Left renal cortex interstitium (tissue), 4 donors: ENCODE measurements at places on chromosomes 7 and 10.

DNA sequence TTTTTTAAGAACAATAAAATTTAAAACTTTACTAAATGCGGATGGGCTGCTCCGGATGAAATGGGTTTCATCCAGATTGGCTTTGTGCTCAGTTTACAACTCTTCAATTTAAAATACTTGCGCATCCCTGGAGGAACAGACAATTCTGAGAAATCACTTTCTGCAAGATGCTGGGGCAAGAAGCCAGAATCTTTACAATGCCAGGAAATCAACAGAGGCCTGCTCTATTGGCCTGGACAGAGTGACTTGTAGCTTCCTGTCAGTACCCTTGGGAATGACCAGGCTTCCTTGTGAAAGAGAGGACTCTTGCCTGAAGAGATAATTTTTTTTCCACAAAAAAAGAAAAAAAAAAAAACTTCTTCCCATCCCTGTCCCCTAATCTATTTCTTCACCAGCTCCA is 3.9 kb upstream of the FAM13C start:
- no peak for DNase-seq

GRCh38 chr10:91198781-91199180 is 21.7 kb upstream of the PCGF5 start:
- no peak for DNase-seq

DNA sequence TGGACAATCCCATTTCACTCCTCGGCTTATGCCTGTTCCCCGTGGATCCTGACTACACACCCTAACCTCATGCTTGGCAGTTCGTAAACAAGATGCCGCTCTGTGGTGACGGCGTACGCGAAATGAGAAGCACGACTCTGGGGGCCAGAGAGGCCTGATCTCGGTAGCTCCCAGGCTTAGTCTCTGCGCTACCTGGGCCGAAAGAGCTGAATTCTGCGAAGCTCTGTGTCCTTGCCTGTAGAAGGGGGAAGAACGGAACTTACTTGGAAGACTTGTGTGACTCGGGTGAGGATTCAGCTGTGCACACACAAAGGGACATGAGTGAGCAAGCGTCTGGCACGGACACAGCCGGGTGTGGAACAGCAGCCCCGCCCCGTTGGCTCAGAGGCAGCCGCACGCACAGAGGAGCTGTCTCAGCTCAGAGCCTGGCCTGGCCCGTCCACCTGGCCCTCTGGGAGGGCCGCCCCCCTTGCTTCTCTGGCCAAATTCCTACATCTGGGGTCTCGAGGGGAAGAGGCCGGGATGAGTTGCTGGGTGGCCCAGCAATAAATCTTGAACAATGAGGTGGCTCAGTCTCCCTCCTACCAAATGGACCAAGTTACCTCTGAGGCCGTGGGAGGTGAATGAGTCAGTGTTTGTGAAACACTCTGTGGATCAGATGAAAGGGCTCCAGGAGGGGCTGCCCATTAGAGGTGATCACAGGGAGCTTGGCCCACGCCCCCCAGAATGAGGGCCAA is 83.8 kb downstream of the PDGFA start:
- no peak for DNase-seq

DNA sequence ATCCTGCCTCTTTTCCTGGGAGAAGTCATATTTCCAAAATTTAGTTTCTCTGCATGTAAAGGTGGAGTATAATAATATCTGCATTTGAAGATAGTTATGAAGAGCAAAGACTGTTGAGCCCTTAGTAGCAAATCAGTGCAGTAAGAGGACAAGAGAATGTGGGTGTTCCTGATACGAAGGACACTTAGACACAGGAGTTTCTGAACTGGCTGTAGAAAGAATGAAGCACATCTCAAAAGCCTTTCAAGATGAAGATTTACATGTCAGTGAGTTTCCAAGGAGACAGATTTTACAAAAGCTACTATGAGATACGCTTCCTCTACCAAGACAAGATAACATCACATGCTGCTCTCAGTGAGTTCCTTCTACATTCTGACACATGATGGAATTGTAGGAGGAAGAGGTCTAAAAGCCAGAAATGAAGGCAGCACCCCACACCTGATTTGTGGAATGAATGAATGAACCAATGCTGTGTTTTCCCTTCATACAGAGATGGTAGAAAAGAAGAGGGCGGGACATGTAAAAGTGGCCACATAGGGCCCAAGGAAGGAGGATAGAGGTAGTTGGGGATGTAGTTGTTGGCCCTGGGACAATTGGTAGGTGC is 173.6 kb upstream of the PDE1C start:
- DNase-seq: no peak

DNA sequence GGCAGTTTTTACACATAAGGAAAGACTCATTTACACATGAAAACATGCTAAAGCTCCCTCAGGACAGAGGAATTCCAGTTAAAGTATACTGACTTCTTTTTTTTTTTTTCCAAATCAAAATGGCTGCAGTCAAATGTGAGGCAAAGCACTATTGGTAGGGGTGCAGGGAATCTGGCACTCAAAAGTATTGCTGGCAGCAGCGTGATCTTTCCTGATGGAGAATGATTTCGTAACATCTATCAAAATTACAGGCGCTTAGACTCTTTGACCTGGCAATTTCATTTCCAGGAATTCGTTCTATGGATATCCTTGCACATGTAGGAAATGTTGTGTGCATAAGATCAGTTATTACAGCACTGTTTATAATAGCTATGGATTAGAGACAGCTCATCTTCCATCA is 65.7 kb downstream of the VSTM4 start:
- DNase-seq: no peak

- DNase-seq: no peak
These were observed 339.1 kb downstream of the ATRNL1 start for GRCh38 chr10:115432188-115432819.

GRCh38 chr7:105309235-105310169 is 79.2 kb downstream of the SRPK2 start:
- DNase-seq: no peak

DNA sequence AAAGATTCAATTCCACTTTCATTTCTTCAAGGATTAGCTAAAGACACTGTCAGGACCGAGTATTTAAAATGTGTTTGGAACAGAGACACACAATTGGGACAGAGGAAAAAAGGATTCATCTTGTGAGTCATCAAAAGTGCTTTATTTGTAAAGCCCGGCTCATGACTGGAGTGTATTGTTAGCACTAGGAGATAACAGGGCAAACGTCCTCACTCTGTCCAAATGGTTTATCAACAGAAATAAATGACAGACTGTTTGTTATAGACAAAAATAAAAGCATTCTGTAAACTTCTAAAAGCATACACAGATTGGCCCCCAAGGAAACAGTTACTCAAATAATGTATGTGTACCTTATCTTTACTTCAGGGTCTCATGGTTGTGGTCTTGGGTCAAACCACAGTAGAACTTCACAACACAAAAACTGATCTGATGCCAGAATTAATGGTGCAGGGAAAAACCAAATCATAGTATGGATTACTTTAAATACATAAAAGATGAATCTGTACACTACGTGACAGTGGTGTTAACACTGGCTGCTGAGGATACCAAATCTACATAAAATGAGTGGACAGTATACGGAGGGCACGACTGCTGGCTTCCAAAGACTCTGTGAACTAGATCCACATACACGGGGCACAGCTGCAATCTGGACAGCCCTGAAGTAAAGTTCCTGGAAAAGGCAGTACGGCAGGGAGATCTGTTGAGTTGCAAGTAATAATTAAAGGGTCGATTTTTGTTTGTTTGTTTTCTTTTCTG is 179.4 kb downstream of the PIP4K2A start:
- no peak for DNase-seq

- DNase-seq: no peak
These were observed 26.0 kb downstream of the MKRN1 start for GRCh38 chr7:140453273-140453672.

- no peak for DNase-seq
These were observed 685.7 kb upstream of the IGFBP3 start for GRCh38 chr7:46606761-46607160.

DNA sequence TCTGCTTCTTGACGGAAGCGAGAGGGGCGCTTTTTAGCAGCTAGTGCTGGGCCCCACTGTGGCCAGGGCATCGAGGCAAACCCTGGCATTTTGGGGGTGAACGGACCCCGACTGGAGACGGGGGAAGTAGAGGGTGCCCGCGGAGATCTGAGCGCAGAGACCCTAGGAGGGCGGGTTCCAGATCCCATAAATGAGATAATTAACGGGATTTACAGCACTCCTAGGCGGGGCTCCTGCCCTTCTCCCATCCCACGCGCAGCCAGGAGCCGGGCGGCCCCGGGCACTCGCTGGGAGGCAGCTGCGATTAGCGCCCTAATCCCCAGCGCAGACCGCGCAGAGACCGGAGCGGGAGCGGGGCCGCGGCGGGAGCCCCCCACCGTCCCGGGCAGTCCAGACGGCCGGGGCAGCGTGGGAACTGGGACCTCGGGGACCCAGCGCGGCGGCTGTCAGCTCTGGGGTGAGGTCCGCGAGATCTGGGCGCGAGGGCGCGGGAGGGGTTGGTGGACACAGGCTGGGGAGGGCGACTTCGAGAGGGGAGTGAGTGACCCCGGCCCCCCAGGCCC is 735 bp downstream of the JCAD start:
- DNase-seq: no peak

- DNase-seq: no peak
These were observed 11.5 kb upstream of the DLD start for GRCh38 chr7:107879400-107880035.

DNA sequence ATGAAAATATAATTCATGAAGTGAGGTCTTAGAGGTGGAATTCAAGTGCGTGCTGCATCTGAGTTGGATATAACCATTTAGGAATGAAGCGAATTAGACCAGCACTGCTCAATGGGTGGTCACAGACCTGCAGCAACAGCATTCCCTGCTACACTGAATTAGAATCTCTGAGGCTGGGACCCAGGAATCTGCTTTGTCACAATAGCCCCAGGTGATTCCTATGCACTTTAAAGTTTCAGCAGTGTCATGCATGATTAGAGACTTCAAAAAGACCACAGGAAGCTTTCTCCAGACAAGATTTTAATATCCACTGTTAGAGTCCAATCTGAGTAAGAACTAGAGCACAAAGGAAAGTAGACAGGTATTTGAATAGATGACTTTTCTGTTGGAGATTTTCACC is 352.8 kb upstream of the VSTM2A start:
- DNase-seq: no peak

- DNase-seq: no peak
These were observed 8.1 kb downstream of the IRF5 start for GRCh38 chr7:128945668-128946366.

DNA sequence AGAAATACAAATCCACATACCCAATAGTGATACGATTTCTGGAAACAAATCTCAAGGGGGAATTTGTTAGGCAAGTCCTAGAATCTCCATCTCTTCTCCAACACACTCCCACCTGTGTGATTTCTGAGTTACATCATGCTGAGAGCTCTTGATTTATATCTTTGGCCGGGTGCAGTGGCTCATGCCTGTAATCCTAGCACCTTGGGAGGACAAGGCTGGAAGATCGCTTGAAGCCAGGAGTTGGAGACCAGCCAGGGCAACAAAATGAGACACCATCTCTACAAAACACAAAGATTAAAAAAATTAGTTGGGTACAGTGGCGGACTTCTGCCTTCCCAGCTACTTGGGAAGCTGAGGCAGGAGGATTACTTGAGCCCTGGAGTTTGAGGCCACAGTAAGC is 1.5 kb upstream of the MTPN start:
- peak; percentile 5 for DNase-seq

DNA sequence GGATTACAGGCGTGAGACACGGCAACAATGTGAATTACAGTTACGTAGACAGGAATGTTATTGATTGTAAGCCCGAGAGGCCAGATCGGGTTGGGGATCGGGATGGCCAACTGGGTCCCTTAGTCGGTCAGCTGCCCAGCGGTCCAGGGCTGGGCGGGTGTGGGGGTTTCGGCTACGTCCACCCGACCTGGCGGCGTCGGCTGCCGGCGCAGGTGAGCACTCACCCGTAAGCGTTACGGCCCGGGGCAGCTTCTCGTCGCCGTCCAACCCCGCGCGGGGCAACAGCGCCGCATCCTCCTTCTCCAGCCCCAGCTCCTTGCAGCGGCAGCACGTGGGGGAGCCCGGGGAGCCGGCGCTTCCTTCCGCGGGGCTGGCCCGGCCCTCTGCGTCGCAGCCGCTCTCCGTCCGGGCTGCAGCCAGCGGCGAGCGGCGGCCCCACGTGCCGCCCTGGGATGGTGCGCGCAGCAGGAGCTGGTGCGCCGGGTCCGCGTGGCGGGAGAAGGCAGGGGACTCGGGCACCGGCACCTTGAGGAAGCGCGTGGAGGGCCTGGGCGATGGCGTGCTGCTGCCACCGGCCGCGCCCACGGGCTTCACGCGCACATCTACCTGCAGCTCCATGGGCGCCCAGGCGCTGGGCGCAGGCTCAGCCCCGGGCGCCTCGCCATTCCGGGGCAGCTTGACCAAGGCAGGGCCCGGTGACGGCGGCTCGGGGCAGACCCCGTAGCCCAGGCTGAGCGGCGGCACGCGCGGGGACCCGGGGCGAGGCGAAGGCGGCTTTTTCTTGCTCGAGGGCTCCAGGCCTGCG is 609 bp downstream of the KLRG2 start:
- no peak for DNase-seq

DNA sequence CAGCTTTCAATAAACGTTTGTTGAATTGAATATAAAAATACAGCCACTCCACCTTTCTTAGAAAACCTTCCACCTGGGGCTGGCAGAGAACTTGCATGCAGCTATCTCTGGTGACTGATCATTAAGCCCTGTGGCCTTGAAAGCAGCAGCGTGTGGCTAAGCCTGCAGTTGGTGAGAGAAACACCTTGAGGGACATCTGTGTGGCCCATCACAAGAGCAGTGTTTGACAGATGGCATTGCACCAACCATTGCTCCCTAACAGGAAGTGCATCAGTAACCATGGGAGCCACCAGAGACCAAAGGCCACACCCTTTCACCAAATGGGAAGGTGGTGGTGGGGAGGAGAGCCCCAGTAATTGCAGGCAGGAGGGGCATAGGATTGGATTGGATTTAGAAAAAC is 22.4 kb downstream of the RHOBTB1 start:
- no peak for DNase-seq

DNA sequence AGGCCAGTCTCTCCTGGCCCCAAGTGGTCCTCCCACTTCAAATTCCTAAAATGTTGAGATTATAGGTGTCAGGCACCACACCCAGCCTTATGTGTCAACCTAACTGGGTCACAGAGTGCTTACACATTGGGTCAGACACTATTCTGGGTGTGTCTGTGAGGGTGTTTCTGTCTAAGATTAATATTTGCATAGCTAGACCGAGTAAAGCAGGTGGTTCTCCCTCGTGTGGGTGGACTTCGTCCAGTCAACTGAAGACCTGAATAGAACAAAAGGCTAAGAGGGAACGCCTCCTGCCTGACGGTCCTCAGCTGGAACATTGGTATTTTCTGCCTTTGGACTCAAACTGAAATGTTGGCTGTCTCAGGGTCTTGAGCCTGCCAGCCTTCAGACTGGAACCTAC is 11.5 kb downstream of the PPIF start:
- no peak for DNase-seq

GRCh38 chr7:45881759-45882464 is 6.4 kb upstream of the IGFBP1 start:
- no peak for DNase-seq

DNA sequence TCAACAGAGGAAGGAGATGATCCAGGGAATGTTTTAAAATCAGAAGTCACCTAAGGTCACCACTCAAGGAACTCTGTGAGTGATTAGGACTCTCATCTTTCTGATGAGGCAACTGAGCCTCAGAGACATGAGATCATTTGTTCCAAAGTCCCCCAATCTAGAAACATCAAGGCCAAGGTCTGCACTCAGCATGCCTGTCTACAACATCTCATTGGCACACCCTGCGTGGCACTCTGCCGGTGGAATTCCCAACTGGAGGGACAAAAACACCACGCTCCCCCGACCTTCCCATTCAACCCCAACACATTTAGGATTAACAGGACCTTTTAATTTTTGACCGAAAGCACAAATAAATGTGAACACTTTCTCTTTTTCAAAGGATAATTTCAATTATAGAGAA is 31.4 kb downstream of the CPXM2 start:
- DNase-seq: no peak

- no peak for DNase-seq
These were observed 108.9 kb downstream of the UPF2 start for GRCh38 chr10:11933577-11934223.
